Muscle of arm (tissue), 14 donors: ENCODE measurements at places on chromosomes 13 and 19.
A peak's percentile ranks its signal among the peaks of the same experiment; 100 is the strongest.

GRCh38 chr19:1252221-1252820 lies 3.9 kb downstream of the MIDN start:
- DNase-seq = peak; percentile 76

- DNase-seq = no peak
Observed at GRCh38 chr19:15466851-15467733, 2.7 kb upstream of the RASAL3 start.

DNA sequence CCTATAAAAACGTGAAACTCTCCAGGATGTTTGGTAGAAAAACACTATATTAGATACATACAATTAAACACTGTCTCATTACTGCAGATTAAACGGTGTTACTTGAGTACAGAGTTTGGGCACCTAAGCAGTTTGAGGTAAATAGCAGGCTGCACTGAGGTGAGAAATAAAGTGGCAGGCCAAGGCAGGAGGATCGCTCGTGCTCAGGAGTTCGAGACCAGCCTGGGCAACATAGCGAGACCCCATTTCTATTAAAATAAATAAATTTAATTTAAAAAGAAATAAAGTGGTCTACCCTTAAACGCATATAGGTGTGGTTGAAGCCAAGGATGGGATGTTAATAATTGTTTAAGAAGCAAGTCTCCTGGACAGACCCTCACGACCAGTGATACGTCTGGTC lies 1.2 kb downstream of the PSPC1 start:
- DNase-seq = no peak

GRCh38 chr13:72834601-72835000 lies 52.7 kb downstream of the PIBF1 start:
- no peak for DNase-seq

DNA sequence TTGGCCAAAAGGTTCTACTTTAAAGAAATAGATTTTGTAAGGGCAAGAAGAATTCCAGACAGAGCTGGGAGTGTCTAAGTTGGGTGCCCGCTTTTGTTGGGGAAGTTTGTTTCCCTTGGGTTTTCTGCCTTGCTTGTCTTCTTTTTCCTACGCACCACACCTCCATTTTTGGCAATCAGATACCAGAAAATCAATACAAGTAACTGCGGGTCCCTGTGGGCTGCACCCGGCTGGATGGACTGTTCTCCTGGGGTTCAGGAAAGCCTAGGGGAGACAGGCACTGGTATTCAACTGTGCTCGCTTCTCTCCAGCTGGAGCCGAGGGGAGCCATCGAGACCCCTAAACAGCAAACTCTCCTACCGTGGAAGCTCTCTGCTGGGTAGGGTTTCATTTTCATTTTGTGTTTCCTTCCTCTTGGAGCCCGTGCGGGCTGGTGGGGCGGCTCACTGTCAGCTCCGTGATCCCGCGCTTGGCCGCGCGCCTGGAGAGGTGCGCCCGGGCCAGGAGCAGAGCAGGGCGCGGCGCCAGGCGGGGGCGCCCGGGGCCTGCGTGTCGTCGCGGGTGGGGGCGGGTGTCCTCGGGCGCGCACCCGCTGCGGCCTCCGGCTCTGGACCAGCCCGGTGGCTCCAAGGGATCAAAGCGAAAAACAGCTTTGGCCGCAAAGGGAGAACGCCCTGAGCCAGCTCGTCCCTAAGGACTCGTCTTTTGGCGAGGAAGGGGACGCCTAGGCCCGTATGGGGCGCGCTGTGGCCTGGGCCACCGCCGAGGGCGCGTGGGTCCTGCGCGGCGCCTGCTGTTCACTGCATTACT lies 347.2 kb downstream of the ZNF536 start:
- DNase-seq = peak; percentile 53

- DNase-seq = no peak
Observed at GRCh38 chr13:110354715-110355473, 47.8 kb downstream of the COL4A2 start.

DNA sequence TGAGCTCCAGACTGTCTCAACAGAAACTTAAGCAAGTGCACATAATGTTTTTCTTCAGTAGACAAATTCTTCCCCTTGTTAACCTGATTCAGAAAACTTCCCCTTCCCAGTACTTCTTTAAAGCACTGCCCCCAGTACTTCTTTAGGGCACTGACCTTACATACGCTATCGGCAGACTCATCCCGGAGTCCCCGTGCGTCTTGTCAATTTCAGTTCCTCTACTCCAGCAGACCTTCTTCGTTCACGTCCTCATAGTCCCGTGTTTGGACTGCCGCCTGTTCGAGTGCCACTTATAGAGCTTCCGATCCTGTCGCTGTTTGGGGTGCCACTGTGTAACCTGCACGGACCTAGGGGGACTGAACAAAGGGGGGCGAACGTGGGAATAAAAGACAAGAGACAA lies 29.0 kb downstream of the ZNF627 start:
- no peak for DNase-seq

DNA sequence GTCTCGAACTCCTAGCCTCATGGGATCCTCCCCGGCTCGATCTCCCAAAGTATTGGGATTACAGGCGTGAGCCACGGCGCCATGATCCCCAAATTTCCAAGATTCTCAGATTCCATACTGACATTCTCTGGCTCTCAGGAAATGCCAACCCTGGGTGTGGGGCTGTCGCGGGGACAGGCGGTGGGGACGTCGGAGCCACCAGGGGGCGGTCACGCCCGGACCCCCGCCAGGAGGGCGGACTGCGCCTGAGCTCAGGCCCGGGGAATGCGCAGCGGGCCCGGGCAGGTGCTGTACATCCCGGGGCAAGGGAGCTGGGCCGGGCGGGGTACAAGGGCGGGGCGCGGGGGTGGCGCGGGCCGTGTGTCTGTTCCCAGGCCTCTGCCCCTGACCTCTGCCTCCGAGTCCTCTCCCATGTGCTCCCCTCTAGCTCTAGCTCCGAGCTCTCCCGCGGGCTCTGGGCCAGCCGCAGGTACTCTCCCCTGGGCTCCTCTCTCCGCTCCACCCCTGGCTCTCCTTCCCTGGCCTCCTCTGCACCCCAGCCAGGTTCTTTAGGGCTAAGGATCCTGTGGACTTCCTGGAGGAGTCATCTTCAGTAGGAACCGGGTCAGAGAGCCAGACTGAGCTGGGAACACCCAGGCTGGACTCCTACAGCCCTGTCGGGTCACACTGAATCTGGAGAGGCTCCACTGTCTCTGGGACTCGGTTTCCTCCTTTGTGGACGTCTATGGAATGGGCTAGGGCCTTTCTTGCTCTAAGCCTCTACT lies 2.4 kb downstream of the PPP1R13L start:
- no peak for DNase-seq

DNA sequence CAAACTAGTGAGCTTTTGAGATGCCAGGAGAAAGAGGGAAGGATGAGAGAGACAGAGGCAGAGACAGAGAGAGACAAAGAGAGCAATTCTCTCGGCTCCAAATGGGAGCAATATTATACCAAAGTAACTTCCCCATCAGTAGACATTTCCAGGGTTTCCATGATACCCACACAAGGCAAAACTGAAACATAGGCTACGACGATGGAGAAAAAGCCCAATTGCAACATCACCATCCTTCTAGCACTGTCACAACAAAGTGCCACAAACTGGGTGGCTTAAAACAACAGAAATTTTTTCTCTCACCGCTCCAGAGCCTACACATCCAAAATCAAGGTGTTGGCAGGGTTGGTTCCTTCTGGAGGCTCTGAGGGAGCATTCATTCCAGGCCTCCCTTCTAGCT lies 81.4 kb downstream of the KCTD12 start:
- no peak for DNase-seq

- DNase-seq = no peak
Observed at GRCh38 chr13:113912596-113912995, 48.7 kb upstream of the GAS6 start.

GRCh38 chr19:5128936-5129389 lies 160.1 kb downstream of the KDM4B start:
- peak; percentile 19 for DNase-seq

- no peak for DNase-seq
Observed at GRCh38 chr13:43339805-43340550, 316.6 kb downstream of the DNAJC15 start.

GRCh38 chr19:51398096-51398704 lies 7.8 kb upstream of the C19orf84 start:
- DNase-seq = no peak

DNA sequence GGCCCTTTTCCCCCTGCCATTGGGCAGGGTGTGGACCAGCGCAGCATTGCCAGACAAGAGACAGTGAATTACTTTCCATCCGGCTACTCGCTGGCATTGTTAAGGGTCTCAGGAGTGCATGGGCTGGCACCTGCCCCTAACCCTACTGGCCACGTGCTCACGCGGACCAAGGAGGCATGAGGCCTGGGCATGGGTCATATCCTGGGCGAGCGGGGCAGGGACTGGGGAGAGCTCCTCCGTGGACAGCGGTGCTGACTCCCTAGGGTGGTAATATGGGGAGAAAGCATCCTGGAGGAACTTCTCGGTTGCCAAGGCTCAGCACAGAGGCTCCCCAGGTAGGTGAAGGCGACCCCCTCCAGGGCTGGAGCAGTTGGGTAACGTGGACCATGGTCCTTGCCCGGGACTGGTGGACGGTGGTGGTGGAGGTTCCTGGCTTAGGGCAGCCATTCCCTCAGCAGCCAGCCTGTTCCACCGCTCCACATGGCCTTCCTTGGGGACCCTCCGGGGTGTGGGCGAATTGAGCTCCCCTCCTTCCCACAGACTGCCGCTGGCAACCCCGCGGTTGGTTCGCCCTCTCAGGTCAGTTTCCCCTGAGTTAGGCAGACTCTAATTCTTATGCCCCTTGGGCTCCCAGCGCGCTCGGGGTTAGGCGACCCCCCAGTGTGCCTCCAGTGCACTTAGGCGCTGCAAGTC lies 465.1 kb downstream of the SLITRK5 start:
- DNase-seq = no peak

GRCh38 chr19:35468637-35469036 lies 20.6 kb downstream of the FFAR2 start:
- DNase-seq = no peak

DNA sequence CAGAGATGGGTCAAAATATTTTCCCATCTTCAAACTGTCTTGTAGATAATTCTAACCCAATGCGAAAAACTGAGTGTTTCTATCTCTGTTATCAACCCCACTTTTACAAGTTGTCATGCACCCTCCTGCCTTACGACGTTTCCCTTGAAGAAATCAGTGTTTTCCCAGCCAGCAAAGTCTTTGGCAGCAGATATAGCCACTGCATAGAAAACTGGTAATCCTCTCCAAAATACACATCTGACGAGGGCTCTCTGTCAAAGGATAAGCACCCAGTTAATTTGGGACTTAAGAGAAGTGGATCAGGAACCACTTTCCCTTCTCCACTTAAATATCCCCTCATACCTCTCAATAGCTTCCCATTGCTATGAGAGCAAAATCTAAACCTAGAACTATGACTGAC lies 351.9 kb upstream of the MIR17HG start:
- no peak for DNase-seq

DNA sequence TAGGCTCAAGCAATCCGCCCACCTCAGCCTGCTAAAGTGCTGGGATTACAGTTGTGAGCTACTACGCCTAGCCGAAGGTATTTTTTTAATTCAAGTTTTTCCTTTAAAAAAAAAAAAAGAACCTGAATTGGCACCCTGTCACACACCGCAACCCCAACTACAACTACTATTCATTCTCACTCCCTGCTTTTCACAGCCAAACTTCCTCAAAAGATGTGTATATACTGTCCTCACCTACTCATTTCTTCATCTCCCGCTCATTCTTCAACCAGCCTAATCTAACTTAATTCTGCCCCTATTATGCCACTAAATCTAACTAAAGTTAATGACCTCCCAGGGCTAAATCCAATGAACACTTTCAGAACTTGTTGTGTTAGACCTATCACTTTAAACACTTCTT lies 12.7 kb upstream of the WBP4 start:
- DNase-seq = no peak
